ENCODE measurements at places on chromosomes 13 and 19.

- DNase-seq = peak; percentile 69
Observed at GRCh38 chr19:34733746-34734536, at the start of gene ZNF181. ZNF181 (plus strand) TSS chr19:34734243; CDS start chr19:34735038, 795 bp downstream.

DNA sequence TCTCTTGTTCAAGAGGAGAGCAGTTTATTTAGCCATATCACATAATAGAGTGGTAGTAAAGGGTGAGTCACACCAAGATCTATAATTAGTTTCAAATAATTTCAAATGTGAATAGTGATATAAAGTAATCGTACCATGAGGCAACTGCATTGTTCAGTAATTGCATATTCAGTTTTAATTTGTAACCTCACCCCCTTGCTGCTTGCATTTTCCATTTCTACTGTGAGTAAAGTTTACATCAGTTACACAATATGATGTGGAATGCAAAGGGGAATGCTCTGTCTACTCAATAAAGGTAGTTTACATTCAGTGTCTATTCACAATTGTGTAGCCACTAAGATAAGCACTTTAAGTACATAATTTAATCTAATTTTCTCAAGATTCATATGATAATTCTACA lies 1695.7 kb upstream of the SPRY2 start:
- DNase-seq = no peak

GRCh38 chr19:28264556-28264955 lies 948.4 kb downstream of the UQCRFS1 start:
- no peak for DNase-seq

DNA sequence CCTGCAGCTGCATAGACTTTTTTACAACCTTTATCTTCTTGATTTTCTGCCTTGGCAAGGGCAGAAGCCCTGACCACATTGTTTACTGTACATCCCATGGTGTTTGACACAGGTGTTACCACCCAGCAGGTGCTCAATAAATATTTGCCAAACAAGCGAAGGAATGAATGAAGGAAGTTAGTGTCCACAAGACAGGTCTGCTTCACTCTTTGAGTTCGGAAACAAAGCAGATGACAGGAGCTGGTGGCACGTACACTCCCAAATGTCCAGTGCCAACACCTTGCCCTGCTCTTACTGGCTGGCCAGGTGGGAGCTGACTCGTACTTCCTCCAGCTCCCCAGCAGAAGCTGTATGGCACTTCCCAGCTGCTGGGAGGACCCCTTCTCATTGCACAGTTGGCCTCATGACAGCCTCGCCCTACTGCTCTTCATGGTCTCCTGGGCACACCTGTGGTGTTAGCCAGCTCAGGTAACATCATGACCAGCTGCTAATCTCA lies 22.0 kb upstream of the MUC16 start:
- DNase-seq = no peak

- no peak for DNase-seq
Observed at GRCh38 chr19:54573330-54573872, at the start of gene LILRA2. LILRA2 (plus strand) TSS chr19:54573790; CDS start chr19:54573879, 89 bp downstream.

GRCh38 chr19:41323430-41324125 lies 13.6 kb downstream of the CCDC97 start:
- no peak for DNase-seq

DNA sequence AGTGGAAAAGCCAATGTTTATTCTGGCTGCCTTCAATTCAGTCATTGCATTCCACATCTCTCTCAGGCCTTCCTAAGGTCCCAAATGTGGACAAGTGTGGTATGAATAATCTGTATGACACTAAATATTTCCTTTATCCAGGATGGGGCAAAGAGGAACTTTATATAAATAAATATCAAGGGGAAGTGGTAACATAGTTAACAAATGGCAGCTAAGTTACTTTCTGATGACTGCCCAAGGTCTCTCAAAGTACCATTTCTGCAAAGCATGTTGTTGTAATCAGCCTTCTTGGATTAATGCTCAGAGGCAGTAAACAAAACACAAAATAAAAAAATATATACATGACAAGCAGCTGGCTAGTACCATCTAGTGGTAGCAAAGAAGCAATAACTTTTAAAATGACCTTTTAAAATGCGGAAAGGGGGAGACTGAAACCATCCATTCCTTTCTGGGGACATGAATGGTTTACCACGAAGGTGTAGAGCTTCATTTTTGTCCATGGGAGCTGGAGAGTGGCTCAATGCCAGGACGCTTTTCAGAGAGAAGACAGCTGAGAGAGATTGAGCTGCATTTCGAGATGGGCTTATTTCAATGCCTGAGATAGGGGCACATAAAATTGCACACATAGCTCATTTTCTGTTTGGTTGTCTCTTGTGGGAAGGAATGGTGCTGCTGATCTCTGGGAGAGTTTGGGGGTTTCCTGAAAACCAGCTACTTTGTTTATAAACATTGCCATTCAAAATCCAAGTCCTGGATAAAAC lies 259.2 kb downstream of the RFC3 start:
- no peak for DNase-seq

GRCh38 chr13:77328819-77329132 lies 1.9 kb upstream of the MYCBP2 start:
- DNase-seq = no peak

GRCh38 chr19:15631817-15632216 lies 8.9 kb upstream of the CYP4F3 start:
- no peak for DNase-seq

GRCh38 chr13:19156013-19156825 lies 25.4 kb downstream of the TUBA3C start:
- no peak for DNase-seq

- no peak for DNase-seq
Observed at GRCh38 chr13:69796256-69796655, 311.4 kb upstream of the ATXN8OS start.

DNA sequence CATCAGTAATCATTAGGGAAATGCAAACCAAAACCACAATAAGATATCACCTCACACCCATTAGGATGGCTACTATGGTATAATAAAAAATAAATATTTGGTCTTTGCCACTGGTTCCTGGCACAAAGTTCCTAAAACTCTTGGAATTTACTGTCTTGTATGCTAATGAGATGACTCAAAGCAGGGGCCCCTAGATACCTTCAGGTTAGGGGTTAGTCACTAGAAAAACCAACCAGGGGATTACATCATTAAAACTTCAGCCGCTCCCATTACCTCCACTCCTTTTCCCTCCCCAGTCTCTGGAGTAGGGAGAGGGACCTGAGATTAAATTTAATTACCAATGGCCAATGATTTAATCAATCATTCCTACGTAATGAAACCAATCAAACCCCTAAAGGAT lies 49.6 kb downstream of the THSD1 start:
- DNase-seq = no peak

DNA sequence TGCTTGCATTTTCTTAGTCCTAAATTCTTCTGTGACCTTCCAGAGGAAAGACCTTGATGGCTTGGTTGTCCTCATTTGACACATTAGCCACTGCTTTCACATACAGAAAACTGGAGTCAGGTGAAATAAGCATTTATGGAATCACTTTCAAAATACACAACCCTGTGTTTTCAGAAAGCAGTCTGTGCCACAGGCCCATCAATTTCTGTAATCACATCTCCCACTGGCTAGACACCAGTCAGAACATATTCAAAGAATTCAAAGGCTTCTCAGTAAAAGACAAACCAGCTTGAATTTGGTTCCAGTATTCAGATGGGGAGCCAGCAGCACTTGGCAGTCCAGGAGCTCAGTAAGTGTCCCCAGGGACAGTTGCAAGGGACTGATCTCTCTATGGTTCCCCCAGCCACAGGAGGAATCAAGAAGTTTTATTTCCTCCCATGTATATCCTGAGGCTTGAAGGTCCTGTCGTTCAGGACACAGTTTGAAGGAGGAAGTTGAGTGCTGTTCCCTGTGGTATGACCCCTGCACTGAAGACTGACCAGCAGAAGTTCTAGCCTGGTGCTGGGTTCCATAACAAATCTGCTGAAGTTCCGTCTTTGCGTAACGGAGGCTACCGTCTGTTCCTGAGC lies 214.3 kb downstream of the FOXO1 start:
- DNase-seq = no peak

DNA sequence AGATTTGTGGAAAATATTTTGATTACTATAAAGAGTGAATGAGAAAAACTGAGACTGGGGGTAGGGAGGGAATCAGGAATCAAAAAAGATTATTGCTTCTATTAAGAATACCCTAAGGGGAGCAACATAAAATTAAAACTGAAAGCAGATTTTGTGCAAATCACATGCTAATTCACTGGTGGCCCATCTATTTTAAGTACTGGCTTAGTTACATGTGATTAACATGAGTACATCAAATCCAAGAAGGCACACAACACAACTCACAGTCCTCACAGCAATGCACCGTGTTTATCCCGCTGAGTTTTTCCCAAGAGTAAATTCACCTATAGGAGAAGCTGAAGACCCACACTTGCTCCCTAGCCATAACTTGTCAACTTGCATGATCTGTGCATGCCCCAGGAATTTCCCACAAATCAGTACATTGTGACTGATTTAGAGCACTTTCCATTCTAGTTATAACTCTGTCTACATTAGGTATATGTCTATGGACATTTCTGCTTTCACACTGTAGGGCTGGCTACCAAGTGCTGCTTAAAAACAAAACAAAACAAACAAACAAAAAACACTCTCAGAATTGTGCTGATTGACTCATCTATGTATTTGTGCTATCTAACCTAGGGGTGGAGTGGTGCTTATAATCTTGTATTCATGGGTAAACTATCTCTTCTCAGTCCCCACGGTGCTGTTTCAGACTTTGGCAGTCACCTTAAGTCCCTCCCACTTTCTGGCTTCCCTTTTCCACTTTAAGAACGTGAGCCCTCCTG lies 24.3 kb downstream of the AMER2 start:
- DNase-seq = no peak

DNA sequence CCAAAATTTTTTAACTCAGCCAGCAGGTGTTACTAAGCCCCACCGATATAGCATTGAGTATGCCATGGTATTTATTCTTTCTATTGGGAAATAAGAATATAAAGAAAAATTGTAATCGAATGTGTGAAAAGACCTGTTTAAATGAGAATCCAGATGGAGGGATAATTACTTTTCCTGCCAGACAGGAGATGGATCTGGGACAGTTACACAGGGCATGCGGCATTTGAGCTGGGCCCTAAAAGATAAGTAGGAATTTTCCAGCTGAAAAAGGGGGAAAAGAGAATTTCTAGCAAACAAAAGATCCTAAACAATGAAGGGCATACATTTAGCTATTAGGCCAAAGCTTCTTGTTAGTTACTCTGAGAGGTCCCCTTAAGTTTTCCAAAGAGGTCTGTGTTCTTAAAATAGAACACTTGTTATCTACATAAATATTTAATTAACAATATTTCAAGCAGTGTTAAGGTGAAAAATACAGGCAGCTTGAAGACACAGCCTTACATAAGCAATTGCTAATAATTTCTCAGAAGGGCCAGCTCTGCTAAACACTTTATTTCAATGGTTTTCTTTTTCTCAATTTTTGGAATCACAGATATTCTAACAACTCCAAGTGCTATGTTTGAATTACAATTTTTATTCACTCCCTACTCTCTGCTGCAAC lies 63.7 kb downstream of the TBC1D4 start:
- no peak for DNase-seq

GRCh38 chr19:5046339-5047039 lies 77.6 kb downstream of the KDM4B start:
- DNase-seq = no peak

DNA sequence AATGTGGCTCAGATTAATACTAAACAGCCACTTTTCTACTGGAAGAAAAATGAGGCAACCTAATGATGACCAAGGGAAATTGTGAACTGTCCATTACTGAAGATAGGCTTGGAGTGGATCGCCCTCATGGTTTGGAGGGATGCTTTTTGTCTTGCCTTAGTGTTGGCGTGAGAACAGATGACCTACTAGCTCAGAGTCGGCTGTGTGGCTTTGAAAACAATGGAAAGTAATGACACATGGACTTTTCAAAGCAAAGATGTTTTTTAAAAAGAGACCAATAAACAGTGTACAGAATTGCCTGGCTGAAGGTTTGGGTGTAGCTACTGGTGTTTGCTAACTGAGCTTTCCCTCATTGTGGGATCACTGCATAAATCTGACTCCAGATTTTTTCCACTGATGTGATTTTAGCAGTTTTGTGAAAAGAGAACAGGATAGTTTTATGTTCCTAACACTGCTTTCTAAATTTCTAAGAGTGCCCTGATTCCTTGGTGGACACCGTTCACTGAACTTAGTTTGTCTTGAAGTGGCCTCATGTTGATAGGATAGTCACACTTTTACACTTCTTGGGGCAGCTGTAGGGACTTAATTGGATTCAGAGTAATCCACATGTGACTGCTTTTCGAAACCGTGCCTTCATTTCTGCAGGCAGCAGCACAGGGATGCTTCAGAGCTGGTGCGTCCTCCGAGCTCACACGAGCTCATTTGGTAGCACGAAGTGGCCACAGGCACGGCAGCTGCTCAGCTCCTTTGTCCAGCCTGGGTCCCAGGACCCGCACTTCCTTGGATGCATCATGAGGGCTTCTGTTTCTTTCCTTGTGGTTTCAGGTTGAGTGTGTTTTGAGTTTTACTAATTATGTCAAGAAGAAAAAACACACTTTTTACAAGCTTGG lies 4.3 kb downstream of the CEBPG start:
- DNase-seq = no peak

- DNase-seq = no peak
Observed at GRCh38 chr13:114105521-114106225, 26.8 kb downstream of the RASA3 start.

- no peak for DNase-seq
Observed at GRCh38 chr13:43537124-43537523, 249.6 kb downstream of the ENOX1 start.

GRCh38 chr13:101139081-101139480 lies 277.2 kb downstream of the NALCN start:
- DNase-seq = no peak

DNA sequence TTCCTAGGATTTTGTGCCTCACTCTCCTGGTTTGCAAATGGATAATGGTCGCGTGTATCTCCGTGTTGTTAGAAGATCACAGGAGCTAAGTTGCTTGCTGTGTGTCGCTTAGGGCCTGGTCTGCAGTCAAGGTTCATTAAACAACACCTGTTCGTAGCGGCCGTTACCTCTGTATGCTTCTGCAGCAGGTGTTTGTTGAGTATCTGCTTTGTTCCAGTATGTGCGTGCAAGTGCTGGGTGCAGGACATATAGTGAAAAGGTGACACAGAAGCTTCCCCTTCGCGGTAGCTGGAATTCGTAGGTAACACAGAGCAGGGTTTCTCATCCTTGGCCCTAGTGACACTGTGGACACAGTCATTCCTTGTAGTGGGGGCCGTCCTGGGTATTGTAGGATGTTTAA lies 5.4 kb downstream of the MED25 start:
- no peak for DNase-seq

- DNase-seq = no peak
Observed at GRCh38 chr19:49613374-49613773, 22.4 kb downstream of the PRR12 start.

DNA sequence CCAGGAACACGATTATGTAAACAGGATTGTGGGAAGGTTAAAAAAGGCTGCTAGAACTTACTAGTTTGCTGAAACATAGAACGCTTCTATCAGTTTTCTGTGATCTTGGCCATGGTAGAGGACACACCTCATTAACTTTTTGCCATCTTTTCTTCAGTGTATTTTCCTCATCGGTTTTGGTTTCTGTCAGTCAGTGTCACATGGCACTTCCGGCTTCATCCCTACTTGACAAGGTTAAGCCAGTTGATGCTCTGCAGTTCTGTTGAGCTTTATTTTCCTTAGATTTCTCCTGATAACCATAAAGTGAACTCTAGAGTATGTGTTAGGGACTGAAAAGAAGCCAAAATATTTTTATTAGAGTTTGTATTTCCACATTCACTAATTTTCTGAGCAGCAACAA lies 147.5 kb downstream of the NDFIP2 start:
- no peak for DNase-seq

Data from stimulated activated CD8-positive, alpha-beta memory T cell treated with anti-CD3 and anti-CD28 coated beads, Interleukin-4, amount 100 ng/mL, for 4 hours (primary cell).